ENCODE measurements at places on chromosomes 2 and 18.

- DNase-seq, result peak; percentile 76
These were observed 1.4 kb upstream of the SLC23A3 start for GRCh38 chr2:219171231-219171651.

GRCh38 chr2:2889646-2890045, 488.0 kb downstream of the EIPR1 start:
- DNase-seq, result no peak

GRCh38 chr2:157990173-157990572, 111.5 kb upstream of the UPP2 start:
- no peak for DNase-seq

GRCh38 chr2:231614559-231615057, 21.9 kb downstream of the TEX44 start:
- peak; percentile 24 for DNase-seq

GRCh38 chr2:215624423-215624829, 188.6 kb upstream of the FN1 start:
- DNase-seq, result peak; percentile 95

DNA sequence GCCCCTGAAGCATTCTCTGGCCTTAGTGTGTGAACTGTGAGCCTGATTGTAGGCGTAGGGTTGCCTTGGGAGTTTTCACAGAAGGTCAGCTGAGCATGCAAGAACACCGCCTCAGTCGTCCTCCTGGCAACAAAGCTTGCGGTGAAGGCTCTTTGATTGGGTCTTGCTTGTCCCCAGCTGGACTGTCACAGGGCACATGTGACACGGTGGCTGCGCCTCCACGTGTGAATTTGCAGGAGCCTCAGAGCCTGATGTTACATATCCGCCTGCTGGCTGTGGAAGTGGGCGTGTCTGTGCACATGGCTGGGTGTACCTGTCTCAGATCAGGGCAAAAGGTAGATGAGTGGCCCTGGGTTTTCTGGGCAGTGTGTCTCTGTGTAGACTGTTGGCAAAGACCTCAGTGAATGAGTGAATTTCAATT, 228.7 kb downstream of the HAUS1 start:
- DNase-seq, result no peak

- no peak for DNase-seq
These were observed 22.9 kb downstream of the ZNF532 start for GRCh38 chr18:58887613-58887963.

GRCh38 chr2:229407170-229407569, 136.1 kb upstream of the PID1 start:
- DNase-seq, result no peak

GRCh38 chr2:69685321-69686048, 41.9 kb upstream of the AAK1 start:
- DNase-seq, result peak; percentile 38

- DNase-seq, result no peak
These were observed 164.0 kb downstream of the TFCP2L1 start for GRCh38 chr2:121120991-121121390.

DNA sequence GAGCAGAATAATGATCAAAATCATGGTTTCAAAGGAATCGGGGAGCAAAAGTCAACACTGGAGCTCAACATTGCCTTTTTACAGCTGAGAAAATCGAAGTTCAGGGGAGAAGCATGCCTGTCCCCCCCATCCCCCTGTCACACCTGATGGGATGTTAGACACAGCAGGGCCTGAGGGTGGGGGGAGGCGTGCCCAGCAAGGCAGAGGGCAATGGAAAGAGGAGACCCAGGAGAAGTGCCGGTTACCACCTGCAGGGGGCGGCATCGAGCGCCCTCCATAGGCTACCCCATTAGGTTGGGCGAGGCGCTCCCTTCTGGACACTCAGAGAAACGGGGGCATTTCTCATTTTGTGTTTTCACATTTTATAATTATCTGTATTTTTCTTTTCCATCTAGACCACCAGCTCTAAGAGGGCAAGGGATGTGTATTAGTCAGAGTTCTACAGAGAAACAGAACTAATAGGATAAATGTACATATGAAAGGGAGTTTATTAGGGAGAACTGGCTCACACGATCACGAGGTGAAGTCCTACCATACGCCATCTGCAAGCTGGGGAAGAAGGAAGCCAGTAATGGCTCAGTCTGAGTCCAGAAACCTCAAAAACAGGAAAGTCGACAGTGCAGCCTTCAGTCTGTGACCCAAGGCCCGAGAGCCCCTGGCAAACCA, 271.3 kb downstream of the LRATD1 start:
- DNase-seq, result no peak

DNA sequence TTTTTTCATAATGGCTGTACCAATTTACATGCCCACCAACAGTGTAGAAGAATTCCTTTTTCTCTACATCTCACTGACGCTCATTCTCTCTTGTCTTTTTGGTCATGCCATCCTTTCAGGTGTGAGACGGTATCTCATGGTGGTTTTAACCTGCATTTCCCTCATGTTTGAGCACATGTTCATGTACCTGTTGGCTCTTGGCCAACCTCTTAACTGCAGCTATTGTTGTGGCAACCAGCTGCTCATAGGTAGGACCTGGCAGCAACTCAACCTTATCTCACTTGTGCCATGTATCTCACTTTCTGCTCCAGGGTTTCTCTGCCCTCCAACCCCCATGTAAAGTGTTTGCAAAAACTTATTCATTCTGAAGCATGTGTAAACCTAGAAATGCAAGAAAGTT, 167.5 kb downstream of the UPP2 start:
- DNase-seq, result no peak

DNA sequence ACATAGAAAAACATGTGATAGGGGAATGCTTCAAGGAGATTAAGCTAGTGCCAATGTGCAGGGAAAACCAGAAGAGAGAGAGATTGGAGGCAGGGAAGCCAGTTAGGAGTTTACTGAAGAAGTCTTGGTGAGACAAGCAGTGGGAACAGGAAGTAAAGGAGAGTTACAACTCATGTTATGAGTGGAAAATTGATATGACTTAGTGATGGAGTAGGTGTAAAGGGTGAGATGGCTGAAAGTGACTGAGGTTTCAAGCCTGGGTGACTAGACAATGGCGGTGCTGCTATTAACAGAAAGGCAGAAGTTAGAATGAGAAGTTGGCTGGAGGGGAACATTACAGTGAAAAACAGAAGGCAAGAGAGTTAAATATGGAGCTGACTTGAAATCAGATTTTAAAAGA, 16.5 kb downstream of the DOK1 start:
- no peak for DNase-seq

DNA sequence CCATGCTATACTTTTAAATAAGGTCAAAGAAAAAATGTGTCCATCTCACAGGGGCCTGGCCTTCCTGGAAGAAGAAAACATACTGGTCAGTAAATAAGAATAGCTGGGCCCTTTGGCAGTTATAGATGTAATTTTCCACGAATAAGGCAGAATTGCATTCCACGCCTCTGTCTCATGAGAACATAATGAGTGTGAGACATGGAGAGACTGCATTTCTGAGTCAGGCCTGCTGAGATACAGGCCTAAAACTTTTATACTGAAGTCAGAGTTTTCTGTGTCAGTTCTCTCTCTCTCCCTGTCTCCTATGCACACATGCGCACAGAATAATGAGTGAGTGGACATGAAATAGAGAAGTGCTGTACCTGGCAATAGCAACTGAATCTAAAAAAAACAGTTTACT, 20.4 kb upstream of the IL1R1 start:
- peak; percentile 92 for DNase-seq

DNA sequence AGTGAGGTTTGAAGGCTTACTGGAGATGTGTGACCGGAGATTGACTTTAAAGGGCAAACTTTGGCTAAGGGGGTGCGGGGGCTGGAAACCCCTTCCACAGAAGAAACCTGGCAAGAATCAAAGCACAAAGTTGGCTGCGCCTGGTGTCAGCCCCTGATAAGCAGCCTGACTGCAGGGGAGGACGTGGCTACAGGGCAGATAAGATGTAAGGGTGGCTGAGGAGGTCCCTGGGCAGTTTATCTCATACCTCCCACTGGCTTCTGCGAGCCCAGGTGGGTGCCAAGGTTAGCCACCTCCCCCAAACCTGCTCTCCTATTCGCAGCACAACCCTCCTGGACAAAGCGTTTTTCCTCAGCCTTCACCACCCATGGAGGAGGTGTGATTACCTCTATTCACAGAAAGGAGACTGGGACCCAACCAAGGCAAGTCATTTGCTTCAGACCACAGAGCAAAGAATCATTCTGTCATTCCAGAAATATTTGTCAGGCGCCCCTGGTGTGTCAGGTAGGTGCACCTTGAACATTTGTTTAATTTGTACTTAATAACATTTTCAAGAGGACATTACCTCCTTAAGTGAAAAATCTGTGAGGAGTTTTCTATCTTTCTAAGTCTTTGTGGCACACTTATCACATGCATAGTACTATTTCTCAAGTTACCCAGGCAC, 73.1 kb upstream of the IL1R1 start:
- no peak for DNase-seq

DNA sequence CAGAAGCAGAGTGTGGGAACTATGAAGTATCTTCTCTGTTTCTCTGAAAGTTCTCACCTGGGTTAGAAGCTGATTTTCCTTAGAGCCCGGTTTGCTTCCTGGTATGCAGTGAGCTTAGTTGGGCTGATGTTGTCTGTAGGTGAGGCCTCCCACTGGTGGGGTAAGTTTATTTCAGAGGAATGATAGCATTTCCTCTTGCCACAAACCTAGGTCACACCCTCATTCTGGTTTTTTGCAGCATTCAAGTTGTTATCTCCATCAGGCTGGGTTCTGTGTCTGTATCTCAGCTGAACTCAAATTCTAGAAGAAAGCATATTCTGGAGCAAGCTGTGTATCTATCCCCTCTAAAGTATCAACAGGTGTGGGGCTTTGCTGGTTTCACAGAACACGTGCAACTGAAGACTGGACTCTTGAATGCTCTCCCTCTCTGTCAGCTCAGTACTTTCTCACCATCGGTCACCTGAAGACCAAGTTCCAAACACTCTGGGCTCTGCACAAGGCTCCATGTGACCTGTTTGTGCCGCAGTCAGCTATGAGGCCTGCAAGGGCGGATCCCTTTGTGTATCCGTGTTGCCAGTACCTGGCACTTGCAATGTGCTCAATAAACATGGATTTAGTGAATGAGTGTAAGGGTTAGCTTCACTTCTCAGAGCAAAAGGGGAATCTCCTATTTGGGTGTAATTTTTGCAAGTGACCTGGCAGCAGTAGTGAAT, 49.5 kb upstream of the MBOAT2 start:
- DNase-seq, result no peak

GRCh38 chr2:221109552-221109951, 462.6 kb downstream of the EPHA4 start:
- no peak for DNase-seq

- no peak for DNase-seq
These were observed 47.5 kb upstream of the ASB1 start for GRCh38 chr2:238379096-238379810.

GRCh38 chr2:156704132-156704531, 268.0 kb downstream of the GPD2 start:
- no peak for DNase-seq

DNA sequence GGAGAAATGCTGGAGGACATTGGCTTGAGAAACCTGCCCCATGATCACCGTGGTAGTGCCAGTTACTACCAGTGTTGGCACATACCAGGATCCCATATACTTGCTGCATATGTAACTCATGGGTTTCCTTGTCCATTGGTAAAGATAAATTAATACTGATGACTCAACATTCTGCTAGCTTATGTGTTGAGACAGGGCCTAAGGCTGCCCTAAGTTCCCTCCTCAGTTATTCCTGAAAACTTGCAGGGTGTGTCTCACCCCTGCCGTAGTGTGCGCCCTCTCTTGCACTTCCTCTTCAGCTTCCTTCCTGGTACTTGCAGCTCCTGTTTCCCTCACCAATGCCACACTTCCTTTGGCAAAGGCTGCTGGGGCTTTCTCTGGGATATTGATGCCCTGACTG, 4.3 kb upstream of the INO80C start:
- DNase-seq, result no peak

- no peak for DNase-seq
These were observed 84.4 kb downstream of the SESTD1 start for GRCh38 chr2:179180242-179180641.

- peak; percentile 67 for DNase-seq
These were observed 13.3 kb upstream of the PPP4R1 start for GRCh38 chr18:9627642-9628041.

GRCh38 chr2:220157312-220157711, 529.9 kb downstream of the SLC4A3 start:
- no peak for DNase-seq

DNA sequence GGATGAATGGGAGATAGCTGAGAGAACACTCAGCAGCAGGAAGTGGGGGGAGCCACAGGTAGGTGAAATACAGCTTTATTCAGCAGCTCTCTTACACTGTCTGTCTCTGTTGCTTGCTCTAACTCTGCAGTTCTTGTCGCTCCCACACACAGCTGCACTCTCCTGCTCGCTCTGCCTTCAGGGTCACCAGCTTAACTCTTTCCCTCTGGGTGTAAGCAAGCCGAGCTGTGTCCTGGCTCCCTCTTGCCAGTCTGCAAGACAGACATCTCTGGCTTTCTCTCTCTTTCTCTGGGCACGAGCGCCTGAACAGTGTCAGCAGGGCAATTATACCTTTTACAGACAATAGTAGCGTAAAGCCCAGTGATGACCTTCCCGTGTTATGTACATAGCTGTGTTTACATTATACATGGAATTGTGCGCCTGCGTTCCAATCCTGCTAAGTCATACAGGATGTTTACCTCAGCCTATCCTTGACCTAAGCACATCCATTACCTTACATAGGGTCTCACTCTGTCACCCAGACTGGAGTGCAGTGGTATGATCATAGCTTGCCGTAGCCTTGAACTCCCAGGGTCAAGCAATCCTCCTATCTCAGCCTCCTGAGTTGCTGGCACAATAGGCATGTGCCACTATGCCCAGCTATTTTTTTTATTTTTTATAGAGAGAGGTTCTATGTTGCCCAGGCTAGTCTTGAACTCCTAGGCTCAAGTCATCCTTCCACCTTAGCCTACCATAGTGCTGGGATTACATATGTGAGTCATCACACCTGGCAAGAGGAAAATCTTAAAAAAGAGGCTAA, 57.8 kb upstream of the CHN1 start:
- DNase-seq, result no peak

DNA sequence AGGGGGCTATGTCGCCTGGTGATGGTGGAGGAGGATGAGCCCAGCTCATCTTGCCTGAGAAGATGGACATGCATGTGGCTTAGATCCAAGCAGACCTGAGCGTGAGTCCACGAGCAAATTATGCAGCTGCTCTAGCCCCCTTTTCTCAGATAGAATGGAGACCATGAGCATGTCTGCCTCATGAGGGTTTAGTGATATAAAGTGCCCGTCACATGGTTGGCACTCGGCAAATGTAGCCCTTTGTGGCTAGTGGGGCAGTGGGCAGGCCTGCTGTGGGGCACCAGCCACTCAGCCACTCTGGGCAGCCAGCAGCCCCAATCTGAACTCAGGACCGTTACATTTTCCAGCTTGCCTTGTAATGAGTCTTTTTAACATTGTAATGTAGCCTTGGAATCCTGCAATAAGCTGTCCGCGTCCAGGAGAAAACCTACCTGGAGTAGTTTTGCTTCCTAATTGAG, 92.1 kb upstream of the HS6ST1 start:
- no peak for DNase-seq

DNA sequence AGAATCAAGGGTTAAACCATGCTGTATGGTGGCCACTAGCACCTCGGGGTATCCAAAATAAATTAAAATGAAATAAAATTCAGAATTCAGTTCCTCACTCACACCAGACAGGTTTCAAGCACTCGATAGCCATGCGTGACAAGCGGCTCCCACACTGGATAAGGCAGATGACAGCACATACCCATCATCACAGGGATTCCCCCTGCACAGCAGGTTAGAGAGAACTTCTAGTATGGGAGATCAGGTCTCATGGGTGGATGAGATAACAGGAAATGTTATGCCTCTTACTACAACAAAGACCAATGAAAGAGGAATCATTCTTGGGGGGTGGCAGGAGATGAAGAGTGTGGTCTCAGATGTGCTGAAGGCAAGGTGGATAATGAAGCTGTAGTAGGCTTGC, 121.9 kb upstream of the ACAA2 start:
- DNase-seq, result no peak

All from fibroblast of skin of abdomen (primary cell).